ENCODE measurements at places on chromosomes 16 and 17.

GRCh38 chr17:66976781-66977201, 12.3 kb downstream of the CACNG4 start:
- no peak for DNase-seq

DNA sequence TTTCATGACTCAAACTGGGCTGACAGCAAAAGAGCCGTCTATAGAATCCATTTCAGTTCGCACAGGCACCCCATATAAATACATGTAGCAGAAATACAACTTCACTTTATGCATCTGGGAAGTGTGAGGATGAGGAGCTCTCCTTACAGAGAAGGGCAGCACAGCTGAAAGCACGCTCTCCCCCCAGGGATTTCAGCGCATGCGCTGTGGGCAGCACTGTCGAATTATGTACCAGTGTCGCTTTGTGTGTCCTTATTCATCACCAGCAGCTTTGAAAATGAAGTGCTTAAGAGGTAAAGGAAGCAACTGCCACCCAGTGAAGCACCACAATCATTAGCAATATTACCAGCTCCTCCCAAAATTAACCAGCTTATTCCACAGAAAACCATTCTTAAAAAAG, 39.9 kb downstream of the CEP95 start:
- DNase-seq, result no peak

DNA sequence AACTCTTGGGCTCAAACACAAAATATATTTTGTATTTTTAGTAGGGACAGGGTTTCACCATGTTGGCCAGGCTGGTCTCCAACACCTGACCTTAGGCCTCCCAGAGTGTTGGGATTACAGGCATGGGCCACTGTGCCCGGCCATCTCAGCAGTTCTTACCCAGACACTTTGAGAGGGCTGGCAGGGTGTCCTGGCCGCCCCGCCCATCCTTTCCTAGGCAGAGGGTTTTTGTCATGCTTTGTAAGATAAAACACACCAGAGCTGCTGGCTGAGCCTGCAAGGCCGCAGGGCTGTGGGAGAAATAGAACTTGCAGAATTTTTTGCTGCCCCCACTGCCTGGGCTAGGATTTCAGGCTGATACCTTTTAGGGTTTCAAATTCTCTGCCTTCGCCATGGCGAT, 8.7 kb downstream of the PPL start:
- no peak for DNase-seq

- DNase-seq, result no peak
Observed at GRCh38 chr17:64938290-64938689, 19.0 kb upstream of the LRRC37A3 start.

DNA sequence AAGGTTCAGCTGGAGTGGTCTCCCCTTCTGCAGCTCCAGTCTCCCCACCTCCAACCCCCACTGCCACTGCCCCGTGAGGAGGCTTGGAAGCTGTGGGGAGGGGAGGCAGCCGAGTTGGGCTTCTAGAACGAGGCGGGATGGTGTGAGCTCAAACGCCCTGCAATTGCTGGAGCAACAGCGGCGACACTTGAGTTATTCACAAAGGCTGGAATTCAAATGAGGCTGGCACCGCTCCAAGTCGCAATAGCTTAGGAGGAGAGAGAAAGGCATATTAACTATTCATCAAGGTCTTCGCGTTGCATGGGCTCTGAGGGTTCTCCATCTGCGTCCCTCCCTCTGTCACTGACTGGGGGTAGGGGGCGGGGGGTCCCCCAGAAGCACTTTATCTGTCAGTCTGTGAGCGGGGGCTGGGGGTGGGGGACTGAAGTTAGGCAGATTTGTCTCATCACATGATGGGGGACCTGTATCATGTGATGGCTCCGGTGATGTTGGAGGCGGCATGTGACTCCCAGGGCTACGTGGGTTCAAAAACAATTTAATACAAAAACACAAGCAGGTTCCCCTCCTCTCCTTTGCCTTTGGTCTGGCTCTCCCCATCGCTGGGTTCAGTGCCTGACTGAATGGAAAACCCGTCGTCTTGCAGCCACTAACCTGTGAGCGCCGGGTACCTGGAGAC, 70.5 kb downstream of the RBBP6 start:
- peak; percentile 41 for DNase-seq

GRCh38 chr16:50831751-50832150, 89.9 kb downstream of the CYLD start:
- no peak for DNase-seq

DNA sequence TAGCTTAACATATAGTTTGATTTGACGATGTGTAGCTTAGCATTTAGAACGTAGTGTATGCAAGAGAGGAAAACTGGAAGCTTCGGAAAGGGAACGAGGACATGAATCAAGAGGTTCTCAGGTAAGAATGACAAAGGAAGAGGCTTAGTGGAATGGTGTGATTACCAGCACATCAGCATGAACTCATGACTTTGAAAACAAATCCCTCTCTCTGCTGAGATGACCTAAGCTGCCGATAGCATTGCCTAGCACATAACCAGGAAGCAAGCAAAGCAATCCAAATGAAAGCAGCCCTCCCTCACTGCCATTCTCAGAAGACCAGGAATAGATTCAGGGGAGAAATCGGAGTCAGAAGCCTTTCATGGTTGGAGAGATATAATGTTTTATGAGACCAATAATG, 51.3 kb upstream of the CCL1 start:
- no peak for DNase-seq

DNA sequence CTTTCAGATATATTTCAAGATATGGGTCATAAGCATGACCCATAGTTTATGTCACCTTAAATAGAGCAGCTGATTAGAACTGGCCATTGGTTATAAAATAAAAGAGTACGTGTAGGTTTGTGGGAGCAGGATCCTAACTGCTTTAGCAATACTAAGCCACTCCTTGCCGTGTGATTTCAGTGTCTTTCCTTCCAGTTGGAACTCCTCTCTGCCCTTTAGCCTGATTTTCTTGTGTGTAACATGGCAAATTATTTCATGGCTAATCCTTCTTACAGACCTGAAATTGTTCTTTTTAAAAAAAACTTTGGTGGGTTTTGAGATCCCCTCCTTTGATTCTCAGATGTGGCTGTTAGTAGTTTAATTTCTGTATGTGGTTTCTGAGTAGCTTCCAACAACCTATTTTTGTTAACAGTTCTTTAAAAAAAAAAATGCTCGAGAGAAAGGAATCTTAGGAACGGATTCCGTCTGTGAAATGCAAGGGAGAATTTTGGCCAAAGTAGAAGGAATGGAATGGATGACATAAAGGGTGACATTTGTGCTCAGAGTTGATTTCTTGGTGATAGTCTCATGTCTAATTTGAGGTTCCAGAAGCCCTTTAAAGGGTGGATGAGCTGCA, 39.9 kb downstream of the DHRS7B start:
- DNase-seq, result peak; percentile 44

DNA sequence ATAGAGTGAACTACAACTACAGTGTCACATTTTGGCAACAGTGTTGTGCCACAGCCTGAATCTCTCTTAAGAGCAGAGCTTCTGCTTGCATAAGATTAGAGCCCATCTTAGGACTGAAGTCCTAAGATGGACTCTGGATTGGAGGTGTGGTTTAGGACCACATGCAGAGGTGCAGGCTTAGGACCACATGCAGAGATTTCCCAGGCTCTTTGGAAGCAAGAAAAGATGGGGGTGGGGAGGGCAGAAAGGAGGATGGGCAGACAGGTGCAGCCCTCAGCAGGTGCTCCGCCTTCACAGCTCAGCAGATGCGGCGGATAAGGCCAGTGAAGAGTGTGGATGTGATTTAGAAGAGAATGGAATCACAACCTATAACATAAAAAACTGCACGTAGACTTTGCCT, 128.7 kb downstream of the TANGO6 start:
- DNase-seq, result no peak

GRCh38 chr16:84321932-84322331, 27.3 kb downstream of the WFDC1 start:
- DNase-seq, result no peak

DNA sequence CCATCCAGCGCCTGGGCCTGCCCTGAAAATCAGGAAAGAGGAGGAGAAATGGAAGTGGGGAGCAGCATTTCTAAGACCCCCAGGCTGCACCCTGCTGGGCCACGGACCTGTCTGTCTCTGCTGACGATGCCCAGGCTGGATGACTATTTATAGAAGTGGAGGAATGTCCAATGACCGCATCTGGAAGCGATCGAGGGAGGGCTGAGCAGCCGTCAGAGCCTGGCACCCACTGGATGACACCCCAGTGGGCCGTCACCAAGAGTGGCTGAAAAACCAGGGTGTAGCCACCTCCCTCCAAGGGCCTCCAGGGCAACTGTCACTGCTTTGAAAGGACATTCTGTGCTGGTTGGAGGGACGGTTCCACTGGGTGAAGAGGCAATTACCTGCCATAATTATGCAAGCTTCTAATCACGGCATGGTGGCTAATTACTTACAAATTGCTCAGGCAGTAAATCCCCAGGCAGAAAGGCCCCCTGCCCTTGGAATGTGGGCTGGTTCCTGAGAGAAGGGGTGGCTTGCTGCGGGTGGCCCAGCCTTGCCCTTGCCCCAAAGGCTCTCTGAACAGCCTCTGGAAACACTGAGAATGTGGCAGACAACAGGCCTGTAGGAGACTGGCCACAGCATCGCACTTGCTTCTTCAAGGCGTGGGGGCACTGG, 332.1 kb downstream of the C16orf95 start:
- DNase-seq, result no peak

- no peak for DNase-seq
Observed at GRCh38 chr16:29860218-29860617, 2.8 kb downstream of the CDIPT start.

GRCh38 chr16:66656547-66656946, 40.0 kb downstream of the CMTM4 start:
- no peak for DNase-seq

- DNase-seq, result no peak
Observed at GRCh38 chr17:75530837-75531720, 5.6 kb downstream of the LLGL2 start.

- no peak for DNase-seq
Observed at GRCh38 chr16:86585821-86586611, 7.7 kb downstream of the FOXL1 start.

Measured in fibroblast of skin of left biceps (primary cell).